ENCODE measurements at places on chromosomes 4 and X.

- no peak for DNase-seq
Measured at GRCh38 chr4:181140037-181140603, 1103.1 kb upstream of the TENM3 start.

DNA sequence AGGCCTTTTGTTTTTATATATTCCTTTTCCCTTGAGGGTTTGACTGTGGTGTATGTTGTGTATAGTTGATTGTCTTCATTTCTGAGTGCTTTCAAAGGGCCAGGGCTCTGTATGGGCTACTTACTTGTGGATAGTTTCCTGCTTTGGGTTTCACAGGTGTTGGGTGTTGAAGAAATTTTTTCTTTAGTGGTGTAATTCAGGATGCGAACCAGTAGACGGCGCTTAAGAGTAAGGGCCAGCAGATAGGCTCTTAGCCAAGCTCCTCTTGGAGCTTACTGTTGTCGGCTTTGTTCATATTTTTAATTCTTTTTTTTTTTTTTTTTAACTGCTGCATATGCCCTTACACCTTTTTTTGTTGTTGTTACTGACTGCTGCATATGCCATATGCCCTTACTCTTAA, 276.3 kb upstream of the GALNT7 start:
- peak; percentile 18 for DNase-seq

GRCh38 chr4:141301216-141301615, 80.5 kb downstream of the ZNF330 start:
- DNase-seq, result no peak

GRCh38 chrX:66914080-66914479, 275.2 kb upstream of the EDA2R start:
- DNase-seq, result no peak

DNA sequence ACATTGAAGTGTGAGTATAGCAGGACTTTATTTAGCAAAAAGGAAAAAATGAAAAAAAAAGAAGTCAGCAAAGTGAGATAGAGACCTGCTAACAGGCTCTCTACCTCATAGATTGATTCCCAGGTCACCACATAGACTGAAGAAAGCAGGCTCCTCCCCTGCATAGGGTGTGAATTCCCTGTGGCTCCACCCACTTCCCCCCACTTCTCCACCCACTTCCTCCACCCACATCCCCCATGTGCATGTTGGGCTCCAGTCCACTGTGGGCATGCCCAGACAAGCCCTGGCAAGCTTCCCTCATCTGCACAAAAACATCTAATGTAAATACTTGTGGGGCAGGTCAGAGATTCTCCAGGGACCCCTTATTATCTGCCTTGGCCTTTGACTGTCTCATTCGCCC, 97.8 kb downstream of the TMEM47 start:
- DNase-seq, result no peak

DNA sequence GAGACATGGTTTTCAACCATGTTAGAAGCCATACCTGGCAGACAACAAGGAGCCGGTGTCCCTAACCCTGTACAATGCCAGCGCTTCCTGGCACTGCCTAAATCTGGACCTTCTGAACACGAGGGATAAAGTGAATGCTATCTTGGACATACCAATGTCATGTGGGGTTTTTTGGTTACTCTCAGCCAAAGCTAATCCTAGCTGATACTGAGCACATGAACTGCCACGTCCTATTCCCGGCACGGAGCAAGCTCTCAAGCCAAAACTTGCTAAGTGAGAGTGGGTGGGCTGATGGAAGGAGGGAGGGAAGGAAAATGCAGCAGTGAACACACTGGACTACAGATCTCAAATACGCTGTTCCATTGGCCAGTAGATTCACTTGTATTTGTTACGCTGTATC, 226.1 kb downstream of the BCOR start:
- DNase-seq, result no peak

- DNase-seq, result no peak
Measured at GRCh38 chr4:40969501-40969900, 219.7 kb downstream of the NSUN7 start.

Data from HCT116 (cell line).